ENCODE measurements at places on chromosomes 7 and 10. TPM values are rescaled to one million over a fixed set of nuclear protein-coding genes. Genes with fewer than 3 reads are reported as not detected.

The CDHR1 gene
- total RNA-seq = 2.0 TPM

The KCP gene
- total RNA-seq = 1.8 TPM

The TMEM270 gene
- not detected for total RNA-seq

The VWDE gene
- total RNA-seq = 2.8 TPM

The OPN1SW gene
- not detected for total RNA-seq

DNA sequence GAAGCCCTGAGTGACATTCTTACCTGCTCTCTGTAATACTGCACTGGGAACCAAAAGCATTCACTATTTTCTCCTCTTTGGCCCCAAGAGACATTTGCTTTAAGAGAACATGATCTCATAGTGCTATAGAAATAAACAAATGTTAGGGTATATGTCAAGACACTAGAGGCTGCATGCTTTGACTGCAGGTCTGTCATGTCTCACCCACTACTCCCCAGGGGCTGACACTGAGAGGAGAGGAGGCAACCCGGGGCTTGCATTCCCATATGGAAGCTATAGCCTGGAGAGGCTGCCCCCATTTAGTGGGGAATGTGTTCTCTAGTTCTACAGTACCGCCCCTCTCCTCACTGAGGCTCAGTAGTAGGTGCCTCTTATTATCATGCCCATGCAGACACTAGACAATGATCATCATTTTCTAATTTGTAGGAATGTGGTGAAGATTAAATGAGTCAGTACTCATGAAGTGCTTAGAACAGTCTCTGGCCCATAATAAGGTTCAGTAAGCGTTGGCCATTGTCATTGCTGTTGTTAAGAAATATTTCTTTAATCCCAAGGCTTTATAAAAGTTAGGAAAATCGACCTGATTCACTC is 4.9 kb upstream of the SLF2 start:
- no peak for DNase-seq

- DNase-seq = no peak
Measured at GRCh38 chr7:17690030-17690429, 250.3 kb downstream of the SNX13 start.

DNA sequence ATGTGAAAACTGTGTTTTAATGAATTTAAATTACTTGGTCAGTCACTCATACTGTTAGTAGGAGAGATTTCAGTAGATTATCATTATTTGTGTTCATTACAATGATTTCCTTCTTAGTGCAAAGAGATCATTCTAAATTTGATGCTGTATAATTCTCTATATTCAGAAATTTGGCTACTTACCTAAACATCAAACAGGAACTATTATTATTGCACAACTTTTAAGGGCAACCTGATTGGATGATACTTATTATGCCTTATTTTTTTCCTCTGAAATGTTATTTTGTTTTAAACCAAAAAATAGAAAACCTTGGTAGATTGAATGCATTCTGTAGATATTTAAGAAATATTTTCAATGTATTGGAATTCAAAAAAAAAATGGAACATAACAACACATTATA is 436.4 kb upstream of the PCDH15 start:
- DNase-seq = no peak

GRCh38 chr10:113178771-113179170 is 228.7 kb downstream of the TCF7L2 start:
- no peak for DNase-seq

GRCh38 chr7:26429168-26429567 is 137.5 kb downstream of the SNX10 start:
- no peak for DNase-seq

GRCh38 chr7:149355390-149356048 is 93.5 kb downstream of the ZNF783 start:
- no peak for DNase-seq

- DNase-seq = no peak
Measured at GRCh38 chr10:58237014-58237834, 30.5 kb downstream of the IPMK start.

DNA sequence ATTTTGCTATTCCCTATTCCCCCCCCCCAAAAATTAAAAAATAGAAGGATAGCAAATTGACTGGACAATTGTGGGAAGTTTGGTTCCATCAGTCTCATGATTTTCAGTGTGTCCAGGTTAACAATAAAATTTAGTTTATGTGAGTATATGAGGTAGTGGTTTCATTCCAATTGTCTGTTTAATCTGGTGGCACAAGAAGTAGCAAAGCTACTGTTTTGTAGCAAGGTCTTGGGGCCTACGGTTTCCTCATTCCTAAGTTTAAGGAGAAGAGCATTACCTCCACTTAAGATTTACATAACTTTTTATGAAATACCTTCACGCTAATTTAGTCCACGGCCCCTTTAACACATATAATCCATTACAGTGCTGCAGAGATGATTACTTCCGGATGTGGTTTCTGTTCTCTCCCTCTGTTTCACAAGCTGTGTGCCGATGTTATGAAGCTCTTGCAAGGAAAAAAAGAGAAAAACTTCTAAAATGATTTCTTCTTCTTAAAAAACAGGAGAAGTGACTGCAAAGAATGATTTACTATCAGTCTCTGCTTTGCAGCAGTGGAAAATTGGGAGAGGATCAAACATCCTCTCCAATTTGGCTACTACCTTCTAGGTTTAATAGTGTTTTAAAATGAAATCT is 32.7 kb upstream of the NPVF start:
- no peak for DNase-seq

DNA sequence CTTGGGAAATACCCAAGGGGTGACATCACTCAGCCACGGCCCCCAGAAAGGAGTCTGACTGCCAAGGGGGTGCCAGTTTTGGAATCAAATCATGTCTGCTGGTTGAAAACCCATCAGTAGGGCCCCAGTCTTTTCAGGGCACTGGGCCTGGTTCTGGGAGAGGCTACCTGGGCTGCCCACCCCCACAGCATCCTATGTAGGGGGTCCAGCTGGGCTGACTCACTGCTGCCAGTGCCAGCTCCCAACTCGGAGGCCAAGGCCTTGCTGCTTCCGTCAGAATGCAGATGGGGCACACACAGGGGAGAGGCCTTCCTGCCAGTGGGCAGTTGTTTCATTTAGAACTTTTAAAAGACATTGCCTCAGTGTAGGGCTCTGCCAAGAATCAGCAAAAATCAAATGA is 39.5 kb upstream of the DMBT1 start:
- no peak for DNase-seq

DNA sequence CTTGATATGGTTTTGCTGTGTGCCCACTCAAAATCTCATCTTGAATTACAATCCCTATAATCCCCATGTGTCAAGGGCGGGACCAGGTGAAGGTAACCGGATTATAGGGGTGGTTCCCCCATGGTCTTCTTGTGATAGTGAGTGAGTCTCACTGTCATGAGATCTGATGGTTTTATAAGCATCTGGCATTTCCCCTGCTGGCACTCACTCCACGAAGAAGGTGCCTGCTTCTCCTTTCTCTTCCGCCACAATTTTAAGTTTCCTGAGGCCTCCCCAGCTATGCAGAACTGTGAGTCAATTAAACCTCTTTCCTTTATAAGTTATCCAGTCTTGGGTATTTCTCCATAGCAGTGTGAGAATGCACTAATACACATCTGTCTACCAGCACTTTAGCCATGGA is 109.5 kb upstream of the SDK1 start:
- DNase-seq = no peak

DNA sequence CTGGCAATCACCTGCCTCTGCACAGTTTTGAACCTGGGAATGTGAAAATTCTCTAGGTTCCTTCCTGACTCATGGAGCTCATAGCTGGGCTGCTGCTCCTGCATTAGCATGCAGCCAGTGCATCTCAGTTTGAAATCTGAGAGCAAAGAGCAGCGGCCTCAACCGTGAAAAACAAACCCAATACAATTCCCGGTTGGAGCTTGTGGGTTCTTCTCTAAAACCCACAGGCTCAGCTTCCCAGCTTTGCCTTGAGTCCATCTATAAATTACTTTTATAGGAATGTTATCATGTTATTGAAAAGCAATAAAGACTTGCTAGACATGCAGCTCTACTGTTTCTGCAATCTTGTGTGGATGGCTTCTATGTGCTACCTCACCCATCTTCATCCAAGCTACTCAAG is 191.7 kb downstream of the CXCL12 start:
- no peak for DNase-seq

DNA sequence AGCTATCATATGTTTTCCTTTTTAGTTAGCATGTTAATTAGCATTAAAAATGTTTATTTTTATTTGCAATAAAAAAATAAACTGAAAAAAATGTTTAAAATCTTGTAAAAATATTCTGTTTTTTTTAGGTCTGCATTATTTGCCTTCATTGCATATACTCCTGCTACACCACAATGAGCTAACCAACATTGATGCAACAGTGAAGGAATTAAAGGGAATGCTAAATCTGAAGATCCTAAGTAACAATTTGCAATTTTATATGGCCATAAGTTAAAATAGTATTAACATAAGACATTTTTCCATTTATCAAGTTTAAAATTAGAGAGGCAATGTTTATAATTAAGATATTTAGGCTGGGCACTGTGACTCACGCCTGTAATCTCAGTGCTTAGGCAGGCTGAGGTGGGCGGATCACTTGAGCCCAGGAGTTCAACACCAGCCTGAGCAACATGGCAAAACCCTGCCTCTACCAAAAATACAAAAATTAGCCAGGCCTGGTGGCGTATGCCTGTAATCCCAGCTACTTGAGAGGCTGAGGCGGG is 32.2 kb downstream of the LRRC72 start:
- no peak for DNase-seq

GRCh38 chr7:39016609-39017008 is 38.9 kb downstream of the POU6F2 start:
- no peak for DNase-seq

GRCh38 chr10:95508730-95509129 is 52.4 kb downstream of the SORBS1 start:
- no peak for DNase-seq

Data from sciatic nerve (tissue), 2 donors.